ENCODE measurements at places on chromosomes 4 and X.
A peak's percentile ranks its signal among the peaks of the same experiment; 100 is the strongest.

- peak; percentile 75 for DNase-seq
Observed at GRCh38 chrX:153947009-153947769, 2.7 kb upstream of the RENBP start.

DNA sequence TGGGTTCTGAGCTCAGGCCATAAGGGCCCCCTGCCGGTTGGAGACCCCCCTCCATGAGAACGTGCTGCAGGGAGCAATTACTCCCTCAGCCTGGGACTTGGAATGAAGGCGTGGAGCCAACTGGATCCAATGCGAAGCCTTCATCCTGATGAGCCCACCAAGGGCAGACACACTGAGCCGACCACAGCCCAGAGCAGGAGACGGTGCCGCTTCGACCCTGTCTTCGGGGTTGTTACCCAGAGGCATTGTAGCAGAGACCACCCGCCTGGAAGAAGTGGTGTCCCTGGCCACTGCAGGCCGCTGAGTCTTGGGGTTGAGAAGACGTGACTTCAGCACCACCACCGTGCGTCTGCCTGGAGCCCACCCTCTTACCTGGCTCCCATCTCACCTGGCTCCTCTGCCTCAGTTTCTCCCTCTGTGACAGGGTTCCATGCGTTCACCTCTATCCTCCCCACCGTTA is 7.0 kb upstream of the NKX1-1 start:
- no peak for DNase-seq

DNA sequence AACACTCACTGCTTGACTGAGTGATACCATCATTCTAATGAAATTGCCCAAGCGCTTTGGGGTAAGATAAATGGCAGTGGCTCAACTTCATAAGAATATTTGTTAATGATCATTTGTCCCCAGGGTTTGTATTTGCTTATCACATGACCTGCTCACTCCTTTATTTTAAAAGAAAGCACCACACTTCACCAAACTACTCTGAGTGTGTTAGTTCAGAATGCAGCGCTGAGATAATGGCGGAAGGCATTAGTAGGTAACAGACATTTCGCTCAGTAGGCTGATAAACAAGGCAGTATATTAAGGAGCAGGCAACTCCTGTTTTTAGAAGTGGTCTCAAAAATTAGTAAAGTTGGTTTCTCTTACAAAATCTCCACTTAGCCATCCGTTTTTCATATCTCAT is 1.6 kb downstream of the SNX25 start:
- no peak for DNase-seq

DNA sequence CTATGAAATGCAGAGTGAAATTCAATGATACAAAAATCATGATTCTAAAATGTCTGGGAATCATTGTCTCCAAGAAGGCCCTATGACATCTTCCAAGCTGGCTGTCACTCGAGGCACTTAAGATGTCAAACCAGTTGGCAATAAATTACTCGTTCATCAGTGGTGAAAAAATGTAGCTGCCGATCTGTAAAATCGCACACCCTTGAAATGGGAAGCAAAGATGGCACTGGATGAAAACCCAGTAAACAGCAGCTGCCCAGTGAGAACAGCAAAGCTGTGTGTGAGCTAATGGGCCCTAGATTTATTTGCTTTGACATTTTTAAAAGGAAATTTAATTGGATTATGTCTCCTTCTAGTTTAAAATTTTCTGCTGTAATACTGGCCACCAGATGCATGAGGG is 181.9 kb upstream of the NDP start:
- no peak for DNase-seq

DNA sequence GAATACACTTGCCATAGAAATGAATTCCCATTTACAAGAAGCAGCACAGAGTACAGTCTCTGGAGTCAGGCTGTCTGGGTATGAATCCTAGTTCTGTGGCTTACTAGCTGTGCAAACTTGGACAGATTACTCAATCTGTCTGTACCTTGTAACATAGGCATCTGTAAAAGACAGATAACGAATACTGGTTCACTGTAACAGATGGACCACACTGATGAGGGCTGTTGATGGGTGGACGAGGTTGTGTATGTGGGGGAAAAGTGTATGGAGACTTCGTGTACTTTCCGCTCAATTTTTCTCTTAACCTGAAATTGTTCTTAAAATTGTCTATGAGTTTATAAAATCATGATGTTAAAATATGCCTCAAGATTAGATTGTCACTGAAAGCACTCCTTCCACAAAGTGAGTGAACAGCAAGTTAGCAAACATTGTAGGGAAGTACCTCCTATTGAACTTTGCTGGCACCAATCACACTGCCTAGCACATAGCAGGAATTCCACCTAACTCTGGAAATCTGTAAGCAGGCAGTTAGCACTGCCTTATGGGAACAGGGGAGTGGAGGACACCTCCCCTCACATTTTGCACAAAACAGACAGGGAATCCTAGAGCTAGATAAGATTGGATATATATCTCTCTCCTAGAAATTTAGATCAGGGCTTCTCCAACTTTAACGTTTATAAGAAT is 6.5 kb upstream of the EXOSC9 start:
- peak; percentile 66 for DNase-seq

DNA sequence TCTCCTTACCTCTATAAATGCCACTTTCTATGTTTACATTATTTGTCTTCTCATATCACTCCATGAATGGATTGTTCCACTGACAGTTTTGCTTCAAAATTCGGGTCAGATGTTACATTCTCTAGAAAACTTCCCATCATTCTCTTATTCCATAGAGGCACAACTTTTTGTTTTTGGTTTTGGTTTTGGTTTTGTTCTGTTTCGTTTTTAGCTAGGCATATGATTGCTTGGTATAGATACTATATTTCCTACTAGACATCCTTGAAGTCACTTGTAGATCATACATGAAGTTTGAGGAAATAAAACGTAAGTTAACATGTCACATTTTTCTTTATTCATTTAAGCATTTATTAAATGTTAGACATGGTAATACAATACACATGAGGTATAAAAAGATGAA is 961.0 kb downstream of the PCDH18 start:
- no peak for DNase-seq

DNA sequence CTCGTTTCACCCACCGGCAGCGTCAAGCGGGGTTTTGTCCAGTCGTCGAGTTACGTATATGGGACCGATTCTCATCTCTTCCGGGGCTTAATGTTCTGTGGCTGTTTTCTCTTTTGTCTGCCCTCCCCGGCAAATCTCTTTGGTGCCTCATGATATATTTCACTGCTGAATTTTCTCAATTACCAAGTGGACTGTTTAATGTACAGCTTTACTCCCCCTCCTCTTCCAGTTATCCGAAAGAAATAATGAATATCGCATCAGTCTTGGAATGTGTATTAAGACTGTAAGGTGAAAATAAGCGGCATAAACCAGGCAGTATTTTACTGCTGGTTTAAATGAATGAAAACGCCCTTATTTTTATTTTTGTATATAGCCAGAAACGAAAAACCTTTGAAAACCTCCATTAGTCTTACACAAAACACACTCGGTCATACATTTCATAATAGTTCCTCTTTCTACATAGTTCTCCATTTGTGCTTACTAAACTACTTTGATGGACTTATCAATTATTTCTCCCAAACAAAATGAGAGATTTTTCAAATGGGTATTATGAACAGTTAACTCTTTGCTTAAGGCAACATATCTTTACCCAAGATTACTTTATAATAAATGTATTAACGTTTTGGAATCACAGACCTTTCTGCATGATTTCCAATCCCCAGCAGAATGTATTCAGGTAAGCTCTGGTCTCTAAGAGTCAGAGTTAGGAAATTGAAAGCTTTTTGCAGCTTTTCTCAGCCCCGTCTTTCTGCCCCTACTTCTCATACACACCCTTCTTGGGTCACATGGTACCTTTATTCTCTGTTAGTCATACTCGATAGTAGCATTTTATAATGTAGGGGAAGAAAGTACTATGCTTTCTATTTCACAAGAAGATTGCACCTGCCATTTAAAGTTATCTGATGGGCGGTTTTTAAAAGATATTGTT is 979 bp downstream of the RP2 start:
- peak; percentile 56 for DNase-seq

DNA sequence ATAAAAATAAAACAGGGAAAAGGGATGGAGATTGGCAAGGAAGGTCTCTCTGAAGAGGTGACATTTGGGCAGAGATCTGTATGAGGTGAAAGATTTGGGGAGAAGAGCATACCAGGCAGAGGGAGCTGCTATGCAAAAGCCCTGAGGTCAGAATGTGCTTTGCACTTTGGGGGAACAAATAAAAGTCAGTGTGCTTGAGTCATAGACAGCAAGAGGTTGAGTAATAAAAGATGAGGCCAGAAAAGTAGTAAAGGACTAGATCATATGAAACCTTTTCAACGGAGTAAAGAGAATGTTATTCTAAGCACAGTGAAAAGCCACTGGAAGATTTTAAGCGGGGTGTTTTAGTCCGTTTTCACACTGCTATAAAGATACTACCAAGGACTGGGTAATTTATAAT is 76.5 kb upstream of the TEX13A start:
- peak; percentile 53 for DNase-seq

DNA sequence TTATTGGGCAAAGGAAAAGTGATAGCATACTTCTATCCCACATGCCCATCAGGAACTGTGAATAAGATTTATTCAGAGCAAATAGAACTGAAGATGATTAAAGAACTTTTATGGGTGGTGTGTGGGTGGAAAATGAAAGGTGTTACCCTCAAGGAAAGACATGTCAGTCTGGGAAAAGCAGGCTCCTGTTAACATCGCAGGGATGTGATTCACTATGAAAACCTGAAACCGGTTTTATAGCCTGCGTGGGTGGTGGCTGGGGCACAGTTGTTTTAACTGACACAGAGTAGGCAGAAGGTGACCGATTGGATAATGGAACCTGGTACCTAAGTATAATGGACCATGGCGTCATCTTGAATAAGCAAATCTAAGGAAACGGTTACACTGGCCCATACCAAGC is 61.3 kb upstream of the CASK start:
- DNase-seq = no peak

GRCh38 chr4:15765391-15765790 is 12.7 kb upstream of the CD38 start:
- DNase-seq = no peak

GRCh38 chr4:111748157-111748556 is 397.1 kb upstream of the FAM241A start:
- no peak for DNase-seq

DNA sequence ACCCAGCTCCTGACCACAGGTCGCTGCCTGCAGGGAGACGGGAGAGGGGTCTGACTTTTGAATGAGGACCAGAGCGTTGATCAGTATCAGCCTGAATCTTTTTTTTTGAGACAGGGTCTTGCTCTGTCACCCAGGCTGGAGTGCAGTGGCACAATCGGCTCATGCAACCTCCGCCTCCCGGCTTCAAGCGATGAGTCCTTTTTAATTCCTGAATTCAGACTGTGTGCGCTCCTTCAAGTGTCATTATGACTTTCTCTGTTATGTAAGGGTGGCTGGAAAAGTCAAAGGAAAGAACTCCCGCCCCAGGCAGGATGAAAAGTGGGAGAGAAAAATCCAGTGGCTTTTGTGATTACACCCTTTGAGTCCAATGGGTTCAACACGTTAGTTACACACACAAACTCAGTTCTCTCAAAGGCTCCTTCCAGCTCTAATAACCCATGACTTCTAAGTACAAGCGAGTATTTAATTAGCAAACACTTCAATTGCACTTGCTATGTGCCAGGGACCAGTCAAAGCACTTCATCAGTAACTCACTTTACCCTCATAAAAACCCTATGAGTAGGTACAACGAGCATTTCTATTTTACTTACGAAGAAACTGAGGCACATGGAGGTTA is 44.4 kb downstream of the PDHA1 start:
- no peak for DNase-seq

DNA sequence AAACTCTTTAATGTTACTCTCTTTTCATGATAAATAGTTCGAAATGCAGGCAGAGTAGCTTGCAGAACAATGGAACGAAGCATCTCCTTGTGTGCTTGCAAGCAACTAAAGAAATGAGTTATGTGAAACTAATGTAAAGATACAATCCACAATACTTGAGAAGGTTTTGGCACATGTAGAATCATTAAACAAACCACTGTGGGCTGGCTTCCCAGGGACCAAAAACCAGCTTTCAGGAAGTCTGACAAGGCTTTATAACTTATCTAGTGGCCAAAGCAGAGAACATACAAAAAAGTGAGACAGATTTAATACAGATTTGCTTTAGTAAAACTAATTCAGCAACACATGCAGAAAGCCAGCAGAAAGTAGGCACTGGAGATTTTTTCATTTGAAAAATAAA is 1673.8 kb upstream of the AGA start:
- DNase-seq = no peak

DNA sequence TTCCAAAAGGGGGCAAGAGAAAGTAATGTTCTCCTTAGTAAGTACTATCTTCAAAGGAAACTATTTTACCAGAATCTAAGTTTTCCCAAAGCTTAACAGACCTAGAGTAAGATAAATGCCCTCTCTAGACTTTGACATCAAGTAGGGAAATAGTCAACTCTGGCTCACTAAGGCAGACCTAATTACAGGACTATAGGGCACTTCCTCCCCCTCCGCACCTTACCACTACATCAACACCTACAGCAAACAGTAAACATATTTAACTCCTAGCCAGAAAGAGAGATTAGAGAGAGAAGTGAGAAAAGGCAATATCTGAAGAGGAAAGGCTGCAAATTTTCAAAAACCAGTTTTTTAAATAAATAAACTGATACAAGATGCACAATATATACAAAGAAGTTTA is 60.4 kb downstream of the CNOT6L start:
- DNase-seq = no peak

DNA sequence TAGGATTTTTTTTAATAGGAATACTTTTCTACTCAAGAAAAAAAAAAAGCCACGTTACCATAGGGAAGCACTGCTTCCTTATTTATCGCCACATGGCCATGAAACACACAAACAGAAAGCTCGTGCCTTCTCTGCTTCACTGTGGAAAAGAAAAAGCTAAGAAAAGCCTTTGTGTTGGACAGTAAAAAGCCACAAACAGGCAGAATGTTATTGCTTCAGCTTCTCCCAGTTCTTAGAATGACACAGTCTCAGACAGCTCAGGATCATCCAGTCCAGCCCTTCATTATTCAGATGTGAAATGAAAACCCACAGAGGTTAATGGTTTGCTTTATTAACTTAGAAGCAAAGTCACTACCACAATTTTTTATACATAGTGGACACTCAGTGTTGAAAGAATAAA is 181.6 kb upstream of the NOCT start:
- no peak for DNase-seq

DNA sequence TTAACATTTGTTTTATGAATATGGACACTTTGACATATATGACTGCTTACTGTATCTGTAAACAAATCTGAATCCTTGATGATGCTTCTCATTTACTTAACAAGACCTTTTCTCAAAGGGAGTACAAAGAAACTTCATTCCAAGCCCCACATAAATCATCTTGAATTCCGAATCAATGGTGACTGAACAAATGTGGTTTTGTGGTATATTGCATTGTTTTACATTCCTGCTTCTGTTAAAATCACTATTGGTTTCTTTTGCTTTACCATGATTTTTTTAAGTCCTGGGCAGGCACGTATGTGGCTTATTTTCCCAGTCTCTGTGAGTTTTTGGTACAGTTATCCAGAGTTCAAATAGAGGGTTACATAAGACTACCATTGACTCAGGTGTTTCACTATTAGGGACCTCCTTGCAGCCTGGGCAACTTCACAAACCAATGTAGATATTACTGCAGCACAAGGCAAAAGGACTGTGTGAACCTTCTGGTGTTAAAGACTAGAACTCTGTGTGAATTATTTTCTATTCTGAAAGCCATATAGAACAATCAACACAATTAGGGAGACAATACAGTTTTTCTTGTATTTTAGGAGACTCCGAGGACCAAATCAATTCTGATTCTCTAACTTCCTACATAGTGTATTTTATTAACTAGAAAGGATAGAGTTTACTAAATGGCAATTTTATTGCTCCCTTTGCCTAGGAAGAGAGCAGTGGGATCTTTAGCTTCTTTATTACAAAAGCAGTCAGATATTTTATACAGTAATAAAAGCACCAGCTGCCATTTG is 196.4 kb downstream of the GALNTL6 start:
- no peak for DNase-seq
